ENCODE measurements at places on chromosomes 4 and X. TPM values are rescaled to one million over a fixed set of nuclear protein-coding genes. Genes with fewer than 3 reads are reported as not detected.

SLC6A14 gene
- total RNA-seq = not detected

DMP1 gene
- not detected for total RNA-seq

LDOC1 gene
- 5.2 TPM for total RNA-seq

CXCL9 gene
- not detected for total RNA-seq

IL3RA gene
- total RNA-seq = not detected

F11 gene
- total RNA-seq = not detected
